ENCODE measurements at places on chromosomes 5 and 9.
A peak's percentile ranks its signal among the peaks of the same experiment; 100 is the strongest.

DNA sequence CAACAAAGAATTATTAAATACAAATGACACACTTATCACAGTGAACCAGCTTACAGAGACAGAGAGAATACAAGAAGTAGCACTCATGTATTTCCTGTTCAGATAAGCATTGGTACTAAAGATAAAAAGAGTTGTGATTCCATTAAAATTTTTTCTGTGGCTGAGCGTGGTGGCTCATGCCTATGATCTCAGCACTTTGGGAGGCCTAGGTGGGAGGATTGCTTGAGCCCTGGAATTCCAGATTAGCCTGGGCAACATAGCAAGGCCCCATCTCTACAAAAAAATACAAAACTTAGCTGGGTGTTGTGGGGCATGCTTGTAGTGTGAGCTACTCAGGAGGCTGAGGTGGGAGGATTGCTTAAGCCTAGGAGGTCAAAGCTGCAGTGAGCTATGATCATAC lies 32.9 kb downstream of the FCHO2 start:
- no peak for DNase-seq

DNA sequence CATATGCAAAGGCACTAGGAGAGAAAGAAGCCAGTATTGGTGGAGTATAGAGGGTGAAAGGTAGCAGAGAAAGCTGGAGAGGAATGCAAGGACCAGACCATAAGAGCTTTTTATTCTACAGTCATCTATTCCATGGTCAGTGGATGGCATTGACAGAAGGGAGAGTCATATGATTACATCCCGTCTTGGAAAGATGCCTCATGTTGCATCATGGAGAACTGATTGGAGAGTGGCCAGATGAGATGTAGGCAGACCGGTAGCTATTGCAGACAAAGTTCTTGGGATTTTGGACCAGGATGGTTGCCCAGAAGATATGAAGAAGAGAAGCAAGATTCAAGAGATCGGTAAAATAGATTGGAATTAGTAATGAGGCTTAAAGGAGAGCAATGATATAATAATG lies 260.7 kb downstream of the CHSY3 start:
- DNase-seq: no peak

DNA sequence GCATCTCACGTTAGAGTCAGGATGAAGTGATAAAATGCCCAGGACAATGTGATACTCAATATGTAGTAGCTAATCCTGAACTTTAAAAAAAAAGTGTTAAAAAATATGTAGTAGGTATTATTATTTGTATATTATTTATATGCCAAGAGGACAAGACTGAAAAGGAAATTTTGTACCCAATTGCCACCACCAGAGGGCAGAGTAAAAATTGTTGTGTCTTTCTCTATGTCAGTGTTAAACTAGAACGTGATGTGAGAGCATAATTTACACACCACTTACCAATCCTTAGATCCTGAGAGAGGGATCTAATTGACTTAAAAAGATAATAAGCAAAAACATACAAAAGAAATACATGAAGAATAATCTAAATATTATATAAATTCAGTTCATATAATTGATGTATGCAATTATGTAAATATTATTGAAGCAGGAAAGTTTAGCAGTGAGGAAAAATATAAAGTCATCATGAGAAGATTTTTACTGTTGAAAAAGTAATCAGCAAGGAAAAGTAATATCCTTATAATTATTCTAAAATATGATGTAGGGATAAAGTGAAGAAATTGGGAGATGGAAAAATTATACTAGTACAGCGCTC lies 288.9 kb downstream of the RAB3C start:
- DNase-seq: peak; percentile 24

DNA sequence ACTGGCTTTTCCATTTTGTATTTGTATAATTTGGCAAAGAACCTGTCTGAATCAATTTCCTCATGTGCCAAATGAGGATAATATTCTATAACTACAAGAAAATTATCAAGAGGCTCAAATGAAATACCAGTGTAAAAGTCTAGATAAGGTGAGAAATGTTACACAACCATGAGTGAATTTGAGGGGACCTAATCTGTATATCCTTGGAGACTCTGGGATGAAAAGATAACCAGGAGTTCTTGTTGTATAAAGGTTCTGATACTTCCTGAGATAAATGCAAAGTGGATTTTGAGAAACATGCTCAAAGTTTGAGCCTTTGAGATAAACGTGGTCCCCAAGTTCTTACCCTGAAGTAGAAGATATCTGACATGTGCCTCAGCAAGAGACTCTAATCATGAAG lies 120.3 kb upstream of the SLC12A2 start:
- DNase-seq: no peak

DNA sequence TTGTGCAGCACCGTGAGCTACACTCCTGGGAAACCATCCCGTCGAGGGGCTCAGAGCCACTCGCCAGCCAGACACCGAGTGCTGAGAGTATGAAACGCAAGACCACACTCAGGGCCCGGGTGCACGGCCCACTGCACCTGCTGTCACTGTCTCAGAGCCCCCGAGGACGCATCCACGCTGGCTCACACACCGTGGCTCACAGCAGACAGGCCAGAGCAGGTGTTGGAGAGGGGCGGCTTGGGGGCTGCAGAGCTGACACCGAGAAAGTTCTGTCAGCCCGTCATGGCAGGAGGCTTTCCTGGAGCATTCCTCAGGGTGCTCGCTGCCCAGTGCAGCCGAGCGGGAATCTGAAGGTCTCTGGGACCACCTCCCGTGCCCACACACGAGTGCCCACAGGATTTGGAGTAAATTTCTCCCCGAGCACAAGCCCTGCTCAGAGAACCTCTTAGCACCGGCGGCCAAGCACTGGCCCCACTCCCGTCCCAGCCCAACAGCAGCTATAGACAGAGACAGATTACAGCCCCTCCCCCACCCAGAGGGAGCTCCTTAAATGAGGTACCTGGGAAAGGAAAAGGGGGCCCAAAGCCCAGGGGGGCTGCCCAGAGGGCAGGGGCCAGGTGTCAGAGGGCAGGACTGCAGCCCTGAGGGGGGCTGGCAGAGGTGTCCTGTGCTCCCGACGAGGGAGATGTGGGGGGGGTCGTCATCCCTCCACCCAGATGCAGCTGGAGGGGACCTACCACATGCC lies 56.0 kb upstream of the SARDH start:
- DNase-seq: no peak

- no peak for DNase-seq
These were observed 33.4 kb downstream of the SYK start for GRCh38 chr9:90834828-90835595.

DNA sequence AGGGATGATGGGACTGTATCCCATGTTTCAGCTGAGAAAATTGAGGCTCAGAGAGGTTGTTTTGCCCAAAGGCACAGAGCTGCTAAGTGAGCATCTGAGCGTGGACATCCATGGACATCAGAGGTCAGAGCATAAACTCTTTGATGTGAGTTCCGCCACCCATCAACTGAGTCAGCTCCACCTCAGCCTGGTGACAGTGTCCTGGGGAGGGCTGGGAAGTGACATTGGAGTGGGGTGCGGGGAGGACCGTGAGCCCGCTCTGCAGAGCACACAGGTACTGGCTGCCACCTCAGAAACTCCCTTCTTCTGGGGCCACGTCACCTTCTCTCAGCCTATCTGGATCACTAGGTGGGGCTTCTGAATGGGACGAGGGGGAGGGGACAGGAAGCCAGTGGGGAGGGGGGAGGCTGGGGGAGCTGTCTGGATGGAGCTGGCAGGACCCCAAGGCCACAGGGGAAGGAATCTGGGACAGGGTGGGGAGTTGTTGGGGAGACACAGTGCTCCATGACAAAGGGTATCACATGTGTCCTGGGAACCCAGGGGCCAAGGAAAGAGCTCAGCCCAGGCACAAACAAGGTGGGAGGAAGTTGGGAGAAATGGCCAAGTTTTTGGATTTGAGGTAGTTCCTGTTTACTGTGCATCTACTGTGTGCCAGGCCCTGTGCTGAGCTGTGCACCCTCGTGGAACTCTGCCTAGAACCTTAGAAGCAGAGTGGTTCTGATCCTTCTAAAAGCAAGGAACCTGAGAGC lies 2.5 kb downstream of the LAMC3 start:
- DNase-seq: no peak

- no peak for DNase-seq
These were observed 1.8 kb downstream of the CCNH start for GRCh38 chr5:87410931-87411330.

DNA sequence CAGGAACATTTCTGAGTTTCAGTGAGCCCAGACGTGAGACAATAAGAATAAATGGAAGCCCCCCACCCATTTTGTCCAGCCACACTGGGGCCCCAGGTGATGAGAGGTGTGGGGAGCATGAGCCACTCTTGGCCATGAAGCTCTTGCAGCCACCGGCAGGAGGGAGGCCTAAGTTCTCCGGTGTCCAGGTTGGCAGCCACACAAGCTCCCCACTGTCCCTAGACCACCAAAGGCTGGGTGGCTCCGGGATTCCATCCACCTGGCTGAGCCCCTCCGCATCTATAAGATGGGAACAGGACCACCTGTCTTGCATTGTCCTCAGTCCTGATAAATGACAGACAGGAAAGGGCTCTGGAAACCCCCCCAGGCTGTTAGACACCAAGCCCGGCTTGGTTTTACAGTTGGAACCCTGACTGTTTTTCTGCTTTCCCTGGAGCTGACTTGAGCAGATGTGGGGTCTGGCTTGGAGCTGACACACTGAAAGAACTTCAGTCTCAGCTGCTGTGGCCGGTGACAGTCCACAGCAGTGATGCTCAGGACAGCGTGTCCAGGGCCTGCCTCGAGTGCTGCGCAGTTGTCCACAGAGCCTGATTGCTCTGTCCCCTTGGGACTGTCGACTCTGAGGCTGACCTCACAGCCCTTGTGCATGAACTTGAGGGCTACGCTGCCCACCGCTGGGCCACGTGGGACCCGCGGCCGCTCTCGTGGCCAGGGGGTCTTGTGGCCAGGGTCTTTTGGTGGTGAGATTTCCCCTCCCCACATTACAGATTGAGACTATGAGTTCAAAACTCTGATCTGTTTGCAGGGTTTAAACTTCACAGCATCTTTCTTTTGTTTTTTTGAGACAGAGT lies 74.8 kb downstream of the PSMB7 start:
- DNase-seq: no peak

DNA sequence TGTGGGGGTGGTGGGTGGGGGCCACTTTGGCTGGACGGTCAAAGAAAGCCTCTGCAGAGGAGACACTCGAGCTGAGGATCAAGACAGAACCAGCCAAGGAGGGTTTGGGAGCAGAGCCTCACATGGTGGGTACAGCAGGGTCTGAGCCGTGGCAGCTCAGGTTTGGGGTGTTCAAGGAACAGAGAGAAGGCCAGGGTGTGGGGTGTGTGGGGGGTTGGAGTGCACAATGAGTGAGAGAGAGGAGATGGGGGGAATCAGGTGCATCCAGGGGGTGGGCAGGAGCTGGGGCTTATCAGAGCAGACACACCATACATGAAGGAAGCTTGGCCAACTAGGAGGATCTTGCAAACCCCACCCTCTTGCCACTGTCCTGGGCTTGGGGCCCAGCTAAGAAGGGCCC lies 140.0 kb downstream of the NSG2 start:
- no peak for DNase-seq

GRCh38 chr5:111469293-111469896 lies 42.9 kb downstream of the STARD4 start:
- no peak for DNase-seq

- DNase-seq: no peak
These were observed 26.5 kb downstream of the DDX46 start for GRCh38 chr5:134784946-134785620.

DNA sequence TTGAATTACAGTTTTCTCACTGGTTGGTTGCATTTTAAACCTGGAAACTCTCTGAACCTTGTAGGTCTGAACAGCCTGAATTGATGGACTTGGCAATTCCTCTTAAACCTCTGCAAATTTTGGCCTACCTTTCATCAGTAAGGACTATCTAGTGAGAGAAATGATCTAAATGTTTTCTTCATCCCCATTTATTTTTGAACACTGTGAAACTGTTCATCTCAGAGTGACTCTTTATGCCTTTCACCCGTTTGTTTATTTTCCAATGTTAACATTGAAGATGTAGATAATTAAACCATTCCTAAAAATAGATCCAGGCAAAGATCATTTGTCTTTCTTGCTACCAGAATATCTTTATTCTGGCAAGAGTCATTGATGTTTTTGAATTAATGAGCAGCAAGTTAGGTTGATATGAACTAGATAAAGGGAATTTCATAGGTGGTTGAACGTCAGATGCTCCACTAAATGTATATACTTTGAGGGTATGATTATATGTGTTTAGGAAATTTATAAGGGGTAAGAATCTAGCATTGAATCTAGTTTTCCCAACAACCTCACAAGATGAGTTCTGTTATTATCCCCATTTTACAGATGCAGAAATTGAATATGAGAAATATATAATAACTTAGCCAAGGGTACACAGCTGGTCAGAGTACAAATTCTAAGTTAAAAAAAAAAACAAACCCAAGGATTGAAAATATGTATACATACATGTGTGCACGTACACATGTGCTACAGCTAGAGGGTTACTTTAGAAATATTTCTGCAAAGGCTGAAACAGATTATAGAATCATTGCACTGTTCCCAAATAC lies 3.4 kb downstream of the CPEB4 start:
- DNase-seq: no peak

- DNase-seq: no peak
These were observed 2.4 kb downstream of the HMCN2 start for GRCh38 chr9:130267930-130268329.

GRCh38 chr5:122751293-122751782 lies 23.5 kb upstream of the SNX2 start:
- DNase-seq: no peak

DNA sequence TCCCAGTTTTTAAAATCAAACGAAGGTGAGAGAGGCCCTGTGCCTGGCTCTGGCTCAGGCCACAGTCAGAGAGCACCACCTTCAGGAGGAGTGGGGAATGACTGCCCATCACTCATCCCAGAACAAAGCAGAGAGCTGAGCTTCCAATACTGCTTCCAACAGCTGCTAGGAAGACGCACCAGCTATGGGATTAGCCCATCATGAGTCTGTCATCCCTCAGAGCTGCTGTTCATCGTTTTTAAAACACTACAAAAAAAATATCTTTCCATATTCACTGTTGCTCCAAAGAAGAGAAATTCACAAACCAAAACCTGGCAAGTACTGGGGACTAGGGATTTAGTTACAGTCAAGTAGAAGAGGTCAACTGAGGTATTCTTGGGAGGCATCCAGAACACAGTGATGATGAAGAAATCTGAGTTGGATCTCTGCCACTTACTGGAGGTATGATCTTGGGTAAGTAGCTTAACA lies 102.4 kb downstream of the CDK5RAP2 start:
- DNase-seq: peak; percentile 43

DNA sequence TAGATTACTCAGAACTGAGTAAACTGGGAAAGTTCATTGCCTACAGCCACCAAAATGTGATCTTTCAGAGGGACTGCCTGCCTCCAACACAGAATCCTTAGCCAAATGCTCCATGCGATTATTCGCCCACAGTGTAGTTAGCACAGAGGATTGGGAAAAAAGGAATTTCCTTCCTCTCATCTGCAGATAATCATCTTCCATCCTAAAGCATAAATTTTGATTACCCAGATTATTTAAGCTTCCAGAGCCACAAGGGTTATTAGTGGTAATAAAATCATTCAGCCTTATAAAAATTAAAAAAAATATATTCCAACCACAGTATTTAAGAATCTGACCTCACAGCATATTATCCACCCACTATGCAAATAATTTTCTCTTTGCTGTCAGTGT lies 285.3 kb upstream of the GRAMD2B start:
- no peak for DNase-seq

GRCh38 chr5:146633323-146633764 lies 117.4 kb upstream of the GPR151 start:
- no peak for DNase-seq

GRCh38 chr9:129354498-129354897 lies 176.4 kb upstream of the IER5L start:
- DNase-seq: no peak

GRCh38 chr9:112848316-112849151 lies 42.1 kb downstream of the SLC46A2 start:
- peak; percentile 18 for DNase-seq

All from neuronal stem cell (in vitro differentiated cells).